Esophagus squamous epithelium (tissue), 5 donors: ENCODE measurements at places on chromosomes 7 and 10.

DNA sequence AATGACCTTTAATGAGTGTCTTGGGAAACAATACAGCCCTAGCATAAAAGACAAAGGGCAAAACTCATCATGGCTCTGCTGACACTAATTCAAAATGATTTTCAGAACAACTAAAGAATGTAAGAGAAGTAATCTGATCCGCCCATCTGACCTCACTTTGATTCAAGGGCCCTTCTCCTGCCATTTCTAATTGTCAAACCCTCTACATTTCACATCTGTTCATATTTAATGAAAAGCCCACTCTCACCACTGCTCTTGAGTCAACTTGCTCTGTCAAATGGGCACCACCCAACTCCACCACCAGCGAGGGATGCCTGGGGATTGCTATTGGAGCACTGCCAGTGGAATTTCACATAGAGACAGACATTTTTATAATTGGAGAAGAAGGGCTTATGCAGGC is 639.2 kb downstream of the KCNMA1 start:
- no peak for DNase-seq

- no peak for DNase-seq
Measured at GRCh38 chr10:6386346-6386745, 183.6 kb downstream of the PFKFB3 start.

DNA sequence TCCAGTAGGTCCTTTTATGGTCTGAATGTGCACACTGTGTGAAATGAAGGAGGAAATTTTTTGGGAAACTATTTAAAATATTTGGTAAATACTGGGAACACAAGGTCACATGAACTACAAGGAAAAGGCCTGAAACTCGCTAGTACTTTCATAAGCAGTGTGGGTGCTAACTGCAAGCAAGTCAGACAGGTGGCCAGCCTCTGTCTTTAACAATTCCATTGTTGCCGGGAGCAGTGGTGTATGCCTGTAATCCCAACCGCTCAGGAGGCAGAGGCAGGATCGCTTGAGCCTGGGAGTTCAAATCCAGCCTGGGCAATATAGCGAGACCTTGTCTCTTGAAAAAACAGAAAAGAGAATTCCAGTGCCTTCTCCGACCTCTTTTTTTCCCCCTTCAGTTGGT is 37.5 kb downstream of the SMURF1 start:
- no peak for DNase-seq

DNA sequence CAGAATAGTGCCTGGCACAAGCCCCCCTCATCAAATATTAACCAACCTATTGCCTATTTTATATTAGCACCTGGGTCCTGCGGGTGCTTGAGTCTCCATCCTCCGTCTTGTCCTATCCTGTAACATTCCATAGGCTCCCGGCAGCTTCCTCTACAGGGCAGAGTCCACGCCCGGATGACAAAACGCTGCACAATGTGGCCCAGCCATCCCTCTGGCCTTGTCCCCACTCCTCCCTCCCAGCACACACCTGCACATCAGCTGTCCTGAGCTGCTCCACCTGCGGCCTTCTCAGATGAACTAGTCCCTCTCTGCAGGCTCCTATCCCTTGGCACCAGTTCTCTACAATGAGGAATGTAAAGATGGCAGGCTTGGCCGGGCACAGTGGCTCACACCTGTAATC is 153.5 kb upstream of the PDE1C start:
- no peak for DNase-seq

- DNase-seq = no peak
Measured at GRCh38 chr7:47579458-47579857, 2.5 kb downstream of the TNS3 start.

- no peak for DNase-seq
Measured at GRCh38 chr7:98624846-98625420, 7.8 kb downstream of the NPTX2 start.

DNA sequence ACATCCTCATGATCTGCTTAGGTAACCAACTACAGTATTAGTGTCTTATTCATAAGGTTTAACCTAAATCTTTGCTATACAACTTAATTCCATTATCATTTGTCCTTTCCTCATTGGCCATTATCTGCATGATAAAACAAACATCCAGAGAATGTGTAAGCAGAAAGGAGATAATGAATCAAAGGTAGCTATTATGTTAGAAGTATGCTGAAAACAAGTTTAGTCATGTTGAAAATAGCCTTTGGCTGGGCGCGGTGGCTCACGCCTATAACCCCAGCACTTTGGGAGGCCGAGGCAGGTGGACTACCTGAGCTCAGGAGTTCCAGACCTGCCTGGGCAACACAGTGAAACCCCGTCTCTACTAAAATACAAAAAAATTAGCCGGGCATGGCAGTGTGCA is 78.2 kb downstream of the NT5C2 start:
- DNase-seq = no peak

DNA sequence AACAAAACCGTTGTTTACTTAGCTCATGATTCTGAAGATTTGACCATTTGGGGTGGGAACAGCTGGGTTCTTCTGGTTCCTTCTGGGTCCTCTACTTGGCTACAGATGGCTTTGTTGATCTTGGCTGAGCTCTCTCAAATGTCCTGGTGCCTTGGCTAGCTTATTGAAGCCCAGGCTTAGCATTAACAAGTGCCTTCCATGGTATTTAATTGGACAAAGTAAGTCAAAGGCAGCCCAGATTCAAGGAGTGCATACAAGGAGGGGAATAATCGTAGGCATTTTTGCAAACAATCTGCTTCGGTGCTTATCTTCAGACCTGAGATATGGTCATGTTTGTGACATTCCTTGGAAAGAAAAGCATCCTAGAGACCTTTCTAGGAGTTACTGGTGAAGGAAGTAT is 81.4 kb downstream of the ADCYAP1R1 start:
- DNase-seq = no peak

- DNase-seq = no peak
Measured at GRCh38 chr7:26513948-26514347, 222.3 kb downstream of the SNX10 start.

DNA sequence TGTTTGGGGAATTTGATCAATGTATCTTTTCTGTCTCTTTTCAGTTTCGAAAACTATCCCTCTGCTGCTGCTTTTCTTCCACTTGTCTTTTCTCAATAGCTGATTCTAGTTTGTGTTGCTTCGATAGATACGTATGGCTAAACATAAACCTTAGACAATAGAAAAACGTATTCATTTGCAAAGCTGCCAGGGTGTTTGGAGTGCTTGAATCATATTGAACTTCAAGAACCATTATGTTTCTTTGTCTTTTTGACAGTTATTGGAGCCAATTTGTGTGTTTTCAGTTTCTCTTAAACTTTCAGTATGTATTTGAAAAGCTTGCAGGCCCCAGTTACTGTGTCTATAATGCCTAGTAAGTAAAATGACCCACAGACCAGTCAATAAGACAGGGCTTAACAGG is 25.1 kb downstream of the NRF1 start:
- no peak for DNase-seq

- DNase-seq = no peak
Measured at GRCh38 chr7:15688911-15689310, 2.4 kb upstream of the MEOX2 start.

- DNase-seq = peak; percentile 73
Measured at GRCh38 chr7:64307254-64308015, 6.3 kb upstream of the ZNF736 start.

DNA sequence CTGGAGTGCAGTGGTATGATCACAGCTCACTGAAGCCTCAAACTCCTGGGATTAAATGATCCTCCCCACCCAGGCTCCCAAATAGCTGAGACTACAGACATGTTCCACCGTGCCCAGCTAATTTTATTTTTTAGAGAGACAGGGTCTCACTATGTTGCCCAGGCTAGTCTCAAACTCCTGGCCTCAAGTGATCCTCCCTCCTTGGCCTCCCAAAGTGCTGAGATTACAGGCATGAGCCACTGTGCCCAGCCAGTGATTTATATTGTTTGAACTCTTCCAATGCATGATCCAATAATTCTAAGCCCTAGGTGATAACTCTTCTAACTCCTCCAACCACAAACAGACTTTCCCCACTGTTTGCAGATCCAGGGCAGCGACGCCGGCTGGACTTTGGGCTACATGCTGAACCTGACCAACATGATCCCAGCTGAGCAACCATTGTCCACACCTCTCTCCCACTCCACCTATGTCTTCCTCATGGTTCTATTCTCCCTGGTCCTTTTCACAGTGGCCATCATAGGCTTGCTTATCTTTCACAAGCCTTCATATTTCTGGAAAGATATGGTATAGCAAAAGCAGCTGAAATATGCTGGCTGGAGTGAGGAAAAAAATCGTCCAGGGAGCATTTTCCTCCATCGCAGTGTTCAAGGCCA is 41.8 kb upstream of the CC2D2B start:
- DNase-seq = no peak
